ENCODE measurements at places on chromosomes 11 and 22.
A peak's percentile ranks its signal among the peaks of the same experiment; 100 is the strongest.

GRCh38 chr22:46084376-46084775, 66.0 kb upstream of the PPARA start:
- DNase-seq, result no peak

DNA sequence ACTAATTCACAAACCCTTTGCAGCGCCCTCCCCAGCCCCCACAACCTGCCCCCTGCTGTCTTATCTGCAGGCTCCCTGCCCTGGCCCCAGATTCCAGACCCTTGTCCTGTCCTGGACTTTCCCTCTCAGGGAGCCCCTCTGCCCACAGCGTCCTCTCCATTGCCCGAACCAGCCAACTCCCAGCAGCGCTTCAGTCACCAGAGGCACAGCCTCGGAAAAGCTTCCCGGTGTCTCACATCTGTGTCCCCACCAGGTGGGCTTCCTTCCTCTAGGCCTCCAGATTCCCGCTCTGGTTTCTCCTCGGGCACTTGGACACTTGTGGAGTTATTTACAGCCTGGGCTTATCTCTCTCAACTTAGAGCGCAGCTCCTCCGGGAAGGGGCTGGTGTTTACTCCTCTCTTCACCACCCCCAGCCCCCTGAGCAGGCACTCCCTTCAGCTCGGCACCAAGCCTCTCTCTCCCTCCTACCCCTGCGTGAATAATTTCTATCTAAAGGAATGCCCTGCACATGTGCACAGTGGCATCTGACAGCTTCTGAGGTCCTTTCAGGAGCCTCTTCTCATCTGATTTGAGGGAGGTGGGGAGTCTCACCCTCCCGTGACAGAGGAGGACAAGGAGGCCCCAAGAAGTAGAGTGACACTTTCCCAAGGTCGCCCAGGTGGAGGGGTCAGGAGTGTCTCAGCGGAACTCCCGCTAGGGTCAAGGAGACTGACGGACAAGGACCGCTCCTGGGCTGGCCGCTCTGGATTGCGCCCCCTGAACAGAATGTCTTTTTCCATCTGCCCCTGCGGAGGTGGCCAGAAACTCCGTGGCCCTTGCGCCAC, 838 bp downstream of the WNT11 start:
- no peak for DNase-seq

DNA sequence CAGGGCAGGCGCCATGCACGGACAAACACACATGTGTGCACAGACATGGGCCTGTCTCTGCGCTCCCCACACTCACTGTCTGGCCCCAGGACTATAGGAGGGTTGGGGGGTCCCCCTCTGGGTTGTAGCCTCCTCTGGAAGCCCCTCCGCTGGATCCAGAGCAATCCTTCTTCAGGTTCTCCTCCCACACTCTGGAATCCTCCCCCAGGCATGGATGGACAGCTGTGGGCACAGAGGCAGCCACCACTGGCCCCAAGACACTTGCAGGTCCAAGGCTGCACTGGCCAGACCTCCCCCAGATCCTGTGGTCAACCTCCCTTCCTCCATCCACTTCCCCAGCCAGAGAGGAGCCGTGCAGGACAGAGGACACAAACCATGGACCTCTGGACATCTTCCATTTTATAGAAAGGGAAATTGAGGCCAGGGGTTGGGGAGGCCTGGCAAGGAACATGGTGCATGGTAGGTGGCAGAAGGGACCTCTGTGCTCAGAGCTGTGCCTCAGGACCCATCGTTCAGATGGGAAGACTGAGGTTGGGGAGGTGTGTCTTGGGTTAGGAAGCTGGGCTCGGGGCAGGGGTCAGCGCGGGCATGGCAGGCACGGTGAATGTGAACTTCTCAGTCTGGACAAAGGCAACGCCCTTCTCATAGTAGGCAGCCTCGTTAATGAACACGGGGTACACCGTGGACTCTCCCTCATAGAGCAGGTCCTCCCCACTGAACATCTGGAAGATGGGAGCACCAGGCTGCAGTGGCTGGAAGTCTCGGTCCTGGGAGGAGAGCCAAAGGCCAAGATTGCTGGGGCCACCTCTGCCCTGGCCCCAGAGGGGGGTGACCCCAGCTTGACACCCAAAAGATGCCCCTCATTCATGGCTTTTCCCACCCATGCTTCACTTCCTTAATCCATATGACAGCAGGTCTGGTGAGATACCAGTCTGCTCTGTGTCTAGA, 2.9 kb upstream of the TBX10 start:
- DNase-seq, result no peak

DNA sequence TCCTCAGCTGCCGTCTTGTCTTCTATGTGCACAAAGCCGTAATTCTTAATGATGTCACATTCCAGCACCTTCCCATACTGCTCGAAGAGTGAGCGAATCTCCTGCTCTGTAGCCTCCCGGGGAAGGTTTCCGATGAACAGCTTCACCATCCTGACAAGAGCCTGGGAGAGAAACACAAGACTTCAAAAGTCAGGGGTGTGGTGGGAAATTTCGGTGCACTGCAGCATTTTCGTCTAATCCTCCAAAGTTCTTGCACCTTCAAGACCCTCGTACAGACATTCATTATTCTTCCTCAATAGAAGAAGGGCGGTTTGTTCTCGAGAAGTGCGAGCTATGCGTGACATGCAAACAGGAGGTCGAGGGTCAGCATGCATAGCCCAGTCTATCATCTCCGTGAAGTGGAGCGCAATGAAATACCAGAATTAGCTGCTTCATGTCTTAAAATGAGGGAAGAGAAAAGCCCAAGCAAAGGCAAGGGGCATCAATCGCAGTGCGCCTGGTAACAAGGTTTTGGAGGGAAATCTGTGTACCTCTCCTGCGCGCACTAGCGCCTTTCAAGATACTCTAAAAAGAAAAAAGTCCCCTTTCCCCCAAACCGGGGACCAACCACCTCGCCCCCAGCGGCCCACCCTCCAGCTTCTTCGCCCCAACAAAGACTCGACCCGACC, 622 bp downstream of the RBM4B start:
- DNase-seq, result no peak

- peak; percentile 97 for DNase-seq
Measured at GRCh38 chr22:36180038-36180880, 19.7 kb upstream of the APOL3 start.

GRCh38 chr11:61639816-61640443, 40.3 kb upstream of the DAGLA start:
- no peak for DNase-seq
